ENCODE measurements at places on chromosomes 5 and 9.

GRCh38 chr5:27875148-27875547 lies 836.8 kb upstream of the CDH9 start:
- DNase-seq, result no peak

DNA sequence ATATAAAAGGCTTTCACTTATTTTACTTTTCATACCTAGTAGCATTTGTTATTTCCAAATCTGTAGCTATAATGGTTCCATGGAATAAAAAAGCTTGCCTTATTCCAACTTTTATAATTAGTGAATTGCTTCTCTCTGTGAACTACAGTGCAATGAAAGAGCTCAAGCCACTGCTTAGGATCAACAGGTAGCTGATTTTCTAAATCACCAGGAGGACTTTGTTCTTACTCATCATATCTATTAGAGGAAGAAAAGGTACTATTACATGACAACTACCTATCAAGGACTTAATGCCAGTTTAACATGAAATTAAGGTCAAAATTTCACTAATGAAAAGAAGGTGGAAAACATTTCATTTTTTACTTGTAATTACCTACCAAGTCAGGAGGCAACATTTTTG lies 414.6 kb downstream of the BNC2 start:
- DNase-seq, result no peak

DNA sequence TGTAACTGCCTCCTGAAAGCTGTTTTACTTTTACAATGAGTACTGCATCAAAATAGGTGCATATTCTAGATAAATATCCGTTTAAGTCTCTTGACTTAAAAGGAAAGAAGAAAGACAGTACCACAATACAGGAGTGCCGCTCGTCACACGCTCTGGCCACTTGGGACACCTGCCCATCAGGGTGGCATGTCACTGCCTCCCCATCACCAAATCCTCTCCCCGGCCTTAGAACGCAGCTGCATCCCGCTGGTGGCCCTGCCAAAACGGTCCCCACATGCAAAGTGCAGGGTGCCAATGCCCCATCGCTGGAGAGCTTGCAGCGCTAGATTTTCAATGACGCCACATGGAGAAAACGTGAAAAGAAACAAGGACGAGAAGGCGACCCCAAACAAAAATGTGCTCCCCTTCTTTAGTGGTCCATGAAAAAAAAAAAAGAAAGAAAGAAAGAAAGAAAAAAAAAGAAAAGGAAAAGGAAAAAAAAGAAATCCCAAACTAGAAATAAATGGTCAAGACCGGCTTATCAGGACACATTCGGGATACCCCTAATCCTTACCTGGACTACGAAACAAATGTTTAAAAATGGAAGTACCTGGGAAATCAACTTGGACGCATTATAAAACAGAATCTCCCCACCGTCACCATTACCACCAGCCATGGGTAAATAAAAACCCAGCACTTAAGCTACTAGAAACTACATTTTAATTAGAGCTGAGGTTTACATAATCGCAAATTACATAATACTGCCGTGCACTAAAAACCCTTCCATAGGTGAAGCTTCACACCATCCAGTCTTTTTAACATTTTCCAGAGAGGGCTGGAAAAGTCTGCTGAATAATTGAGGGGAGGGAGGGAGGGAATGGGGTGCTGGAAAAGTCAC lies 1.0 kb downstream of the ANKH start:
- DNase-seq, result peak; percentile 45

- no peak for DNase-seq
These were observed 35.3 kb upstream of the SPDL1 start for GRCh38 chr5:169548315-169548714.

- DNase-seq, result no peak
These were observed 101.2 kb downstream of the TTC39B start for GRCh38 chr9:15205632-15206420.
